Right forelimb (tissue), 1 donor: ENCODE measurements at places on chromosomes 2 and 18.

GRCh38 chr2:31664949-31665724 is 84.4 kb upstream of the SRD5A2 start:
- no peak for DNase-seq

GRCh38 chr2:54396107-54396506 is 60.0 kb upstream of the SPTBN1 start:
- no peak for DNase-seq

- no peak for DNase-seq
Observed at GRCh38 chr2:176585791-176586190, 316.5 kb downstream of the MTX2 start.

DNA sequence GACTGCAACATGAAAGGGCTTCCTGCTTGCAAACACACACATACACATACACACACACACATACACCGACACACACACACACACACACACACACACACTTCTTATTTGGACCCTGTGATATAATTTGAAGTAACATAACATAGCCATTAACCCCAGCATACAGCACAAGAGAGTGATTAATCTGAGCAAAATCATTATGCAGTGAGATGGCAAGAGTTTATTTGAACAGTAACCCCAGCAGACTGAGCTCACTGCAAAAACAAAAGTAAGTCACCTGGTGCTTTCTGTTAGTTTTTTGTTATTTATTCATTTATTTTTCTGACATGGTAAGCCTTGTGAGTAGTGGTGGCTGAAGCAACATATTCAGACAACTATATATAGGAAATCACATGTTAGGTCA is 93.7 kb downstream of the NOL4 start:
- no peak for DNase-seq

GRCh38 chr2:177165721-177166711 is 46.6 kb upstream of the HNRNPA3 start:
- no peak for DNase-seq

- no peak for DNase-seq
Observed at GRCh38 chr2:232982926-232983668, 30.0 kb downstream of the NGEF start.

GRCh38 chr18:24002479-24002878 is 12.1 kb upstream of the TTC39C start:
- no peak for DNase-seq

DNA sequence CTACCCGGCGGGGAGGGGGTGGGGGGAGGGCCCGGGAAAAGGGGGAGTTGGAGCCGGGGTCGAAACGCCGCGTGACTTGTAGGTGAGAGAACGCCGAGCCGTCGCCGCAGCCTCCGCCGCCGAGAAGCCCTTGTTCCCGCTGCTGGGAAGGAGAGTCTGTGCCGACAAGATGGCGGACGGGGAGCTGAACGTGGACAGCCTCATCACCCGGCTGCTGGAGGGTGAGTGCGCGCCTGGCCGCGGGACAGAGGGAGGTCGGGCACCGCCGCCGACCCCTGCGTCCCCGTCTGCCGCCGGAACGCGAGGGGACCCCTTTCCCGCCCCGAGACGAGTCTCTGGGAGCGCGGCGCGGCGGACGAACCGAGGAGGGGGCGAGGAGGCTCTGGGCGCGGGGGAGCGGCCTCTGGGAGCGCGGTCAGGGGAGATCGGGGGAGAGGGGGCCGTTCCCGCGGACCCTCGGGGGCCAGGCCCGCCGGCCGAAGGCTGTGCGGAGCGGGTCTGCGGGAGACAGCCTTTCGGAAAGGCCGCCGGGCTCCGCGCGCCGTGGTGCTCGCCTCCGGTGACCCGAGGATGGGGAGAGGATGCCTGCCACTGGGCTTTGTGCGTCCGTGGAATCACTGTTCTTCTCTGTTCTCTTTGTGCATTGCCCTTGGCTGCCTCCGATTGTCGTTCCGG is 463 bp downstream of the PPP1CB start:
- DNase-seq = no peak

DNA sequence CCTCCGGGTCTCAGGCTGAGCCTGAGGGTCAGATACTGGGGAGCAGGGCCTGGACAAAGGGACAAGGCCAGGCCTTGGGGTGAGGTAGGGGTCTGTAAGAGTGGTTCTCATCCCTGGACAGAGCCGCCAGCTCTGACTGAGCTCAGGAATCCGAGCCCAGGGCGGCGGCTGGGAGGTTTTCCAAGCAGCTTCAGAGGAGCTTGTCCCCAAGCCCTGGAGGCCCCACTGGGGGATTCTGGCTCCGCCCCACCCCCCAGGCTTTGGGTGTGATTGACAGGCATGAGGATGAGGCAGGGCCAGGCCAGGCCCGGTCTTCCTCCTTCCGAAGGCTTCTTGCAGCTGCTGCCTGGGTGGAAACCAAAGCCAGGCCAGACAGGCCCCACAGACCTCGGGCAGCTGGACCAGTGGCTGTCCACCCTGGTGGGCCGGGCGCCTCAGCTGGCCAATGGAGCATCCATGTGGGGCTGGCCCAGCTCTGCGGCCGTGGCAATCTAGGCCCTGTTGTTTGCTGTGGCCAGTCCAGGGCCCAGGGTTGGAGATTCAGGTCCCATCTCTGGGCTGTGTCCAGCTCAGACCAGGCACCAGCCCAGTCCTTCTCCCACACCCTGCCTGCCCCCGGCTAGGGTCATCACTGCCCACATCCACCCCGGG is 23.1 kb upstream of the GPC1 start:
- peak; percentile 52 for DNase-seq

GRCh38 chr18:59911600-59911999 is 11.8 kb downstream of the PMAIP1 start:
- DNase-seq = no peak

GRCh38 chr2:11270891-11271290 is 73.5 kb downstream of the ROCK2 start:
- DNase-seq = no peak

GRCh38 chr2:202373490-202373889 is 2.6 kb upstream of the BMPR2 start:
- no peak for DNase-seq

DNA sequence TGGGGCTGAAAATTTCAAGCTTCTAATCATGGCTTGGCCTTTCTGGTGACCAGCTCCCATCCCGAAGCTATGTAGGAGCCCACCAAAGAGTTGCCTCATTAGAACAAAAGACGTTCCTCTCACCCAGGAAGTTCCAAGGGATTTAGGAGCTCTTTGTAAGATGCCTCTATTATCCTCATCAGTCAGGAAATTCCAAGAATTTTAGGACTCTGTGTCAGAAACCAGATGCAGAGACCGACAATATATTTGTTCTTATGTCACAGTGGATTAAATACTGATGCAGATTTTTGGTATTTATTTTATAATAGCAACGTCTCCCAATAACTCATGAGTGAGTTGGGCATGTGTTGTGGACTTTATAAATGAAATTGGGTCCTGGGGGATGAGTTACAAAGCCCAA is 91.8 kb upstream of the SKOR2 start:
- DNase-seq = no peak

GRCh38 chr2:124810132-124810531 is 785.0 kb downstream of the CNTNAP5 start:
- DNase-seq = no peak

DNA sequence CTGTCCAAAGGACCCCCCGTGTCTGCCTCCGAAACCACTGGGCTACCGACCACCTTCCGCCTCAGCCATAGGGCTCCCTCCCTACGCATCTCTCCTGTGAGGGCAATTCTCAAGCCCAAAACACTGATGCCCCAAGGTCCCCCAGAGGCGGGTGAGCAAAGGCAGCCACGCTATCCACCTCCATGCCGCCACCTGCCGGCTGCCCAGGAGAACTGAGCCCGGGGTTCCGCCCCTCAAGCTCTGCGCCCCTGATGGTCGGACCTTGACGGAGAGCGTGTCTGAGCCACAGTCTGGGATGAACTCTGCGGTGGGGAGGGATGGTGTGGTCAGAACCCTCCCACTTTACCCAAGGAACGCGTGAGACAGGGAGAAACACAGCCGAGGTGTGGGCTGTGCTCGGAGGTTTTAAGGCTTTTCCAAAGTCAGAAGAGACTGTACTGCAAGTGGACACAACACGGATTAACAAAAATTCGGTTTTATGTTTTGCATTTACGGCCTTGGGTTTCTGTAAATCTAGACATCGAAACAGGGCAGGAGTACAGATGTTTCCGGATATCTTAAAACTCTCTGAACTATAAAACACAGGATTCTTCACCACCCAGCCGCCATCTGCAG is 114.1 kb downstream of the ZNF516 start:
- DNase-seq = no peak

DNA sequence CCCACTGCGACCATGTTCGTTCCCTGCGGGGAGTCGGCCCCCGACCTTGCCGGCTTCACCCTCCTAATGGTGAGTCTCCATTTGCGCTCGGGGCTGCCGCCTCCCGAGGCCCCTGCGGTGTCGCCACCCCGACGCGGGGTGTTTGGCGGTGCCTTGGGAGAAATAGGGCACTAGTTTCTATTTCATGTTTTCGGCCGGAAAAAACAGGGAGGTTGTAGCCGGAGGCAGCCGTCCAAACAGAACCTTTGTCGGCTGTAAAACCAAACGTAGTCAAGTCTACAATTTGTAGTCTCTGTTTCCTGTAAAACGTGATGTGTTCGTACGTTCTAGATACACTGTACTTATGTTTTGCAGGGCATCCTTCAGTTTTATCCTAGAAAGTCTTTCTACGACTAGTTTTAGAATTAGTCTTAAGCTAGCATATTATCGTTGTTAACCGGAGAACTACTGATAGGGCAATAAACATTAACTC is 290 bp downstream of the PSMG2 start:
- no peak for DNase-seq

DNA sequence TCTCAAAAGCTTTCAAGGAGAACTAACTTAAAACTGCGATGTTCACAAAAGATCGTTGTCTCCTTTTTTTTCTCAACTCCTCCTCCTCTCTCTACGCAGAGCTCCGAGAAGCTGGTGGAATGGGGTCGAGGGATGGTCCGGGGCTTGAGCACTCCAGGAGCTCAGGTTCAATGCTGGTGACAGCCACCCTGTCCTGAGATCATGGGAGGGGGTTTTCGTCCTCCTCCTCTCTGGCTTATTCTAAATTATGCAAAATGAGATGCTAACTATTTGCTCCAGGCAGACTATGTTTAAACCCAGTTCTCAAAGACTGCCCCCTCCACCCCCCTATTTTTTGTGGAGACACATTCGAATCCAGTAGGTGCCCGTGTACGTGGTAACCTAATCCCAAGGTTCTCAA is 11.8 kb downstream of the TSHZ1 start:
- no peak for DNase-seq

DNA sequence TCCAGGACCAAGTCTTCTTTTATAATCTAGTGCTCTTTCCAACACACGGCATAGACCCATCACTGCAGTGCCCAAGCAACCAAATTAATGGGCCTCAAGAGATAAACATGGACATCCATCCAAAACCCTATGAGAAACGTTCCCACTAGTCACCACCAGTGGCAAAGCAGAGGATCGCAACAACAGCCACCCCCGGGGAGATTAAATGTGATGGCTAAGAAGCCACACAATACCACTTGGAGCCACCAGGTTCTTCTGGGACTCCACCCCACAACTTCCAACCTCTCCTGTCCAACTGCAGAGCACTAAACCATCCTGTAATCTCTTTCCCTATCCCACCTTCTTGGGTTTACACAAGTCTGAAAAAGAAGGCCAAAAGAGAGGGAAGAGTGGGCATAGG is 123.8 kb downstream of the BCL11A start:
- DNase-seq = no peak

DNA sequence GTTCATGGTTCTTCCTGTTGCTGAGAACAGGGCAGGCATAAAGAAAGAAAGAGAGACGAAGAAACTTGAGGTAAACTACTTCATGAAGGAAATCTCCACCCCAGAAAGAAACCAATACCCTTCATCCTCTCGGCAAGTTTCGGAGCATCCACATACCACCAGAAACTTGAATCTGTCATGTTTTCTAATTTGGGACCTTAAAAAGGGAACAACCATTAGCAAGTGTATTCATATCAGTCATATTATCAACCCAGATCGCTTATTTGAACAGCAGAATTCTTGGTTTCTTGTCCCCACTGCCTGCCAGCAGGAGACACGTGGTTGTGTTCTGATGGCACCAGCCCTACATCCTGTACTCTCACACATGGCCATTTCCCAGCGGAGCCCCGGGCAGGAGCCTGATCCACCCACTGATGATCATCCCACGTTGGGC is 53.2 kb upstream of the FZD7 start:
- DNase-seq = no peak

- DNase-seq = no peak
Observed at GRCh38 chr18:52657043-52657805, 317.2 kb downstream of the DCC start.

DNA sequence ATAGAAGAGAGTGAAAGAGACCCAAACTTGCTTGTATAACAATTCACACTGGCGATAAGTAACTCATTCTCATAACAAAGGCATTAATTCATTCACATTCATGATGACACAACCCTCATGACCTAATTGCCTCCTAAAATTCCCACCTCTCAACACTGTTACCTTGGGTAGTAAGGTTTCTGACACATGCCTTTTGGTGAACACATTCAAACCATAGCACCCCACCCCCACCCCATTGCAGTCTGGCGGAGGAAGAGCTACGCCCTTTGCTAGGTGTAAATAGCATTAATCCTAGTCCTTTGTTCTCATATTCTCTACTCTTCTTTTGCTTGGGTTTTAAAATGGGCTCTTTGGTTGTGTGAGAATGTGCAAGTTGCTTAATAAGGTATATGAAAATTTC is 361.5 kb downstream of the DSEL start:
- no peak for DNase-seq

DNA sequence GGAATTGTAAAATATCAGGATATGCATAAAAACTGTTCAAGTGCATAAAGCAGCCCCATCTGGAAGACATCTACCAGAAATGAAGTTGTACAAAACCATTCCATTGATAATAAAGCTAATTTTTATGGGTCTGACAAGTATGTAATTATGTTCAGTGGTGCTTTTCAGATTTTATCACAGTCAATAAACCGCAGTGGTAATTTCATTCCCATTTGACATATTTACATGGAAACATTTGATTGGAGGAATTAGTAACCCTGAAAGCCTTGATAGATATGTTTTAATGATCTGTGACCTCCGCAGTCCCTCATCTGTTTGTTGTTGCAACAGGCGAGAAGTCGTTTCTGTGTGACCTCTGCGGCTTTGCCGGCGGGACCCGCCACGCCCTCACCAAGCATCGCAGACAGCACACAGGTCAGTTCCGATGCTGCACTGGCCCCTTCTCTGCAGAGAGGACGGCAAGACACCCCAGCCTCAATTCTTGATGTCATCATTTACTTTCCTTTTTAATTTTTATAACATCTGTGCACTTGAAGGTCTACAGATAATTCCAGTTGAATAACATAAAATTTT is 283.1 kb downstream of the ZNF407 start:
- DNase-seq = no peak

DNA sequence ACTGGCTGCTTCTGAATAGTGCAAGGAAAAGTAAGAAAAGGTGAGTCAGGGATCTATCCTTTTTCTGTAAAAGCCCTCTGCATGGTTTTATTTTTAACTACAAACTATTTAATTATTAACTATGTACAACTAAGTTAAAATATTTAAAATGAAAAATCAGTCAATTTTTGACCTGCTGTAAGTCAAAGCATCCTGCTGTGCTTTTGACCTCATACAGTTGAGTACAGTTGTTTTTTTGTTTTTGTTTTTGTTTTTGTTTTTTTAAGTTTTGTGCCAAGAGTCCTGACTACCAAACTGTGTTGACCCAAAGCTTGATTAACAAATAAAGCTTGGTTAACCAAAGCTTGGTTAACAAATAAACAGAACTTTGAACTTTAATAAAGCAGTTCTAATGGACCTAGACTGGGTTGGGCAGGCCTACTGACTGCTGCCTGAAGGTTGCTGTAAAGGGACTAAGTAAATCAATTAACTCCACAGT is at the start of gene ACMSD:
ACMSD (plus strand) TSS at position 474 of the 478 bp plus-strand sequence. CDS start 67 bp downstream, outside the sequence.
- no peak for DNase-seq
